ENCODE measurements at places on chromosomes 5 and 9. TPM values are rescaled to one million over a fixed set of nuclear protein-coding genes. Genes with fewer than 3 reads are reported as not detected.

CKS2 gene
- 145 TPM for total RNA-seq

SPINK13 gene
- total RNA-seq: not detected

DND1 gene
- total RNA-seq: 4.6 TPM

DNA sequence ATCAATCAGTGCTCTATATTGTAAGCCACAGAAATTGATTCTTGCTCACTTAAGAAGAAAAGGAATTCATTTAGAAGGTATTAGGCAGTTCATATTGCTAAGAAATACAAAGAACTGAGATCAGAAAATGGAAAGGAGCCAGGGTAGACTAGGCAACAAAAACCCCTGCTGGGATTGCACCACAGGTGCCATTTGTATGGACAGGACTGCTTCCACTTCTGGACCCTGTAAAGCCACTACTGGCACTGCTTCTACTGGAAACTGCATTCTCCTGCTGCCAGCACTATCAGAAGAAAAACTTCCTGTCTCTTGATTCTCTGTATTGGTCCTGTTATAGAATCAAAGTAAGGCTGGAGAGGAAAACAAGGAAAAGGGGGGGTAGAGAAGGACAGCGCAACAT is 45.9 kb downstream of the CERT1 start:
- peaks cover 20% of the 10 kb centered on the region for H3K36me3 ChIP-seq
- no peak overlapping the region for H3K4me3 ChIP-seq
- H3K4me1 ChIP-seq: peaks cover 37% of the 10 kb centered on the region
- H3K27ac ChIP-seq: no peak overlapping the region
- no peak for DNase-seq

DNA sequence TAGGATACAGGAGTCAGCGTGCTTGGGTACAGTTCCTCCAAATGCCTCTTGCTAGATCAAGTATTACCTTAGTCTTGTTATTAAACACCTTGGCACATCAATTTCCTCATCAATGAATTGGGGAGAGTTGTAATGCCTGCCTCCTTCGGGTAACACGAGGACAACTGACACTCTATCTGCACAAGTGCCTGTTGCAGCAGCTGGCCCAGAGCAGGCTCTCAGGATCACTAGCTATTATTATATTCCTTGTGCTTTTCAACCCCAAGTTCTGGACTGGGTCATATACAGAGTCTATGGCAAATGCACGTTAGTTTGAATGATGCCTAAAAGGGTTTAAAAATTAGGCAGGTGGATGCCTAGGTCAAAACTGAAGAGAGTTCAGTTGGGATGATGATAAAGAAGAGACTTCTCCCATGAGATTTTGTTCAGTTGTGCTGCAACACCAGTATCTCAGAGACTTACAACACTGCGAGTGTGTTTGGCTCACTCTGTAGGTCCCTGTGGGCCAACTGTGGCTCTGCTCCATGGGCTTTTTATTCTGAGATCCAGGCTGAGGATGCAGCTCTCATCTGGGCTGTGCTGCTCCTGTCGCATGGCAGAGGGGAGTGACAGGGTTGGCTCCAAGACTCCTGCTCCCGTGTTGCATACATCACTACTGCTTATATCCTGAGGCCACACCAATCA is 41.1 kb upstream of the TEX48 start:
- H3K4me1 ChIP-seq: peaks cover 77% of the 10 kb centered on the region
- no peak overlapping the region for H3K4me3 ChIP-seq
- H3K27ac ChIP-seq: no peak overlapping the region

DNA sequence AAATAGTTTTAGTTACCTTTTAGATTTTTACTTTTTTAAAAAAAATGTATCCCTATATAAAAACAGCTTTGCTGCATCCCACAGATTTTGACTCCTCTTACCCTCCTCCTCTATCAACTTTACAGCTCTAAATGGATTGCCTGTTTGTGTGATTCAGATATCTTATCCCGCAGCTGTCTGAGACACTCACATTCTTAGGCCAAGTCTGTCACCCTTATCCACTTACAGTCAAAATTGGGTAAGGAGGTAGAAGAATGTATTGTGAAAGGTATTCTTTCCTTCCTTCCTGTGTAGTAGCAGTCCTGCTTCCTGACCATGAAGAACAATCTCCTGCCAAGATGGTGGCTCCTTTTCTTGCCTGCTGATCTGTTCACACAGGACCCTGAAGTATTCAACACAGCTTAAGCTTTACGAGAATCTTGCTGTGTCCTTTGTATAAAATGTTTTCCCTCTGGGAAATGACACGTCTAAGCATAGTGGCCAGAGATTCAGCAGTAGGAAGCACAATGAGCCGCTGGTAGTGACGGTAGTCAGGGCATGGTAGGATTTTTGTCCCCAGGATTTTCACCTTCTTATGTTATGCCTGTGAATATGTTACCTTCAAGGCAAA is 67.7 kb upstream of the ST8SIA4 start:
- H3K4me1 ChIP-seq: no peaks in the 10 kb centered on the region
- H3K27me3 ChIP-seq: no peaks in the 10 kb centered on the region
- no peak overlapping the region for H3K4me3 ChIP-seq

DNA sequence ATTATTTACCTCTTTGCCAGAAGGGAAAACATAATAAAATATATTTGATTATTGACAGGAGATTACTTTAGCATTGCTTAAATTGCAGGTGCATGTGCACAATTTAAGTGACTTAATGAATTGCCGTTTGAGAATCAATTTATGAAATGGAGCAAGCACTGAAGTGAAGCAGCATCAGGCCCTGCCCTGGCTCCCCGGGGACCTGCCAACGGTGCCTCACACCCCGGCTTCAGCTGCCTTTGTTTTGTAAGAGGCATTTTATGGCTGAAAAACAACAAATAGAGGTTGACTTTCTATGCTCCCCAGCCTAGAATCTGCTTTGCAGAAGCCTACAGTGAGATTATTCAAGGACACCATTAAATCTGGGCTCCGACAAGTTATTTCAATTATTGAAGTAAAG is 359.1 kb upstream of the IRX4 start:
- no peak overlapping the region for H3K27ac ChIP-seq
- H3K4me1 ChIP-seq: no peaks in the 10 kb centered on the region
- H3K4me3 ChIP-seq: no peak overlapping the region
- no peaks in the 10 kb centered on the region for H3K27me3 ChIP-seq
- DNase-seq: no peak

- DNase-seq: no peak
- no peaks in the 10 kb centered on the region for H3K27me3 ChIP-seq
- no peaks in the 10 kb centered on the region for H3K4me1 ChIP-seq
- H3K27ac ChIP-seq: no peak overlapping the region
These were observed 274.3 kb downstream of the CDH18 start for GRCh38 chr5:19713740-19714139.

Data from activated T-cell treated with anti-CD3 and anti-CD28 coated beads, Interleukin-2, amount 50 U/mL, for 72 hours (primary cell).